ENCODE measurements at places on chromosomes 2 and 18.

DNA sequence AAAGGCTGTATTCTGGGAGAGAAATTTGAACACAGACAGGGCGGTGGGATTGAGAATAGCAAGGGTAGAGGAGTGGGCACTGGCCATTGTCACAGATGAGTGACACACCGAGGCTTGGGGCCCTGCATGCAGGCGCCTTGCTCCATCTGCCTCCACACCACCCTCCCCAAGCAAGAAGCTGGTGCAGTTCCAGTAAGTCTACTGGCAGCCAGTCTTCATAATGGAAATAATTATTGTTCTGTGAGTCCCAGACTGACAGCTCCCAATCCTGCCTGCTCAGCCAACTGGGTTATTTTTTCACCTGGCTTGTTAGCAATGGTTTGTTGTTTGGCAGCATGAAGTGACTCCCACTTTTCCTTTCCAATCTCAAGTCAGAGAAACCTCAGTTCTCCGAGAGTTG lies 13.0 kb downstream of the TTC32 start:
- no peak for DNase-seq

GRCh38 chr2:88307817-88308216 lies 137.7 kb downstream of the THNSL2 start:
- no peak for DNase-seq

DNA sequence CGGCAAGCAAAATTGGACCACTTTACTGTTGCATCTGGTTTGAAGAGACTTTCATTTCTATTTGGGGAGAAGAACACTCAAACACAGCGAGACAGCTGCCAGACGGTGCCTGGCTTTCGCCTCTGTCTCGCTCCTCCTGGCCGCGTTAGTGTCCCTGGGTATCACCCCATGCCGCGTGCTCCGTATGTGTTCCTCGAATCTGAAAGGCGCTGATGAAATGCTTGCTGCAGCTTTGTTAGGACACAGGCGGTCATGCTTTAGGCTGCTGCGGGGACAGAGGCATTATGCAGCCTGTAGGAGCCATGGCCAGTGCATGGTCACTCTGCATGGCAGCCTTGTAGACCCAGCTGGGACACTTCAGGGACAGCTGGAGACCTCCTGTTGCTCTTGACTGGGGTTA lies 53.9 kb downstream of the LDLRAD4 start:
- no peak for DNase-seq

GRCh38 chr2:40358783-40359182 lies 93.1 kb downstream of the SLC8A1 start:
- DNase-seq, result no peak

- DNase-seq, result no peak
Measured at GRCh38 chr2:233185963-233186362, 65.5 kb upstream of the ATG16L1 start.

DNA sequence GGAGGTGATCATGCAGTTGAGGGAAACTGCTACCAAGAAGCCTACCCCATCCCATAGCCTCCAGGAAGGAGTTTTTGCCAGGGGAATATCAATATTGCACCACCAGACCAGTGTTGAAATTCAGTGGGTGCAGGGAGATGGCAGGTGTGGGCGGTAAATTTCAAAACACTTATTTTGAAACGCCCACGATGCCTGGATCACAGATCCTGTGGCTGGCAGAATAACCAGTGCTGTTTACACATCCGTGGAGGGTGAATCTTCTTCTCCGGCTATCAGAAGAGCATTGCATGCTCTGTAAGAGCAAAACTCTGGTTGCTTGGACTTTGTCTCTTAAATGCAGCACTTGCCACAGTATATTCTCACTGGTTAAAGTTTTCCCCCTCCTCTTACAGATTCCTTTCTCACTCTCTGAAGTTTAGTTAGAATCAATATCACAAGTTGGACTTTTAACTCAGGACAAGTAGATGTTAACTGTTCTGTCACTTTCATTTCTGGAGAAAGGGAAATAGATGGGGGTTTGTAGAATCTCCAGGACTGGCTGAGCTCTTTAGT lies 70.5 kb upstream of the ZCCHC2 start:
- no peak for DNase-seq

DNA sequence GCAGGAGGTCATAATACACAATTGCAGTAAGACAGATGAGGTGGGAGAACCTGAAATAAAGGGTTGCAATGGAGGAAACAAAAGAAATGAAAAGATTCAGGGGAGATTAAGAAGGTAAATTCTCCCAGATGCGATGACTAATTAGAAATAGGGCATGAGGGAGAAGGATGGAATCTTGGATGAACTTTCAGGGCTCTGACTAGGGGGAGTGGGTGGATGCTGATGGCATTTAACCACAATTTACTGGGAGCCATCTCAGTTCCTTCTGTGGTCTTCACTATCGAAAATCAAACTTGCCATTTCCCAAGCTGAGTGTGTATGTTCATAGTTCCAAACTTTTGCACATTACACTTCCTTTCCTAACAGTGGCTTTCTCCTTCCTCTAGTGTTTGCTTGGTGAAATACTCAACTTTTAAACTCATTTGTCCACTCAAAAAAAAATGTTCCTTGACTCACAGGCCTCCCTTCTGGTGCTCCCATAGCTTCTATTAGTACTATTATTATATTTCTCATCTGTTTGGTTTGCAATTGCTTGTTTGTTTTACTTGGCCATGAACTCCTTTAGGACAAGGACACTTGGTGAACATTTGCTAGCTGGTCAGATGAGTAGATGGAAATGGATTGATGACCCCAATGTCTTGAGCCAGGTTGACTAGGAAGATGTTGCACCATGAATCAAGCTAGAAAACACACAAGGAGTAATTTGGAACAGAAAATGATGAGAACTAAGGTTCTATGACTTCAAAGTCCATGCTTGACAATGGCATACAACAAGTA lies 178.5 kb downstream of the DIS3L2 start:
- no peak for DNase-seq

- DNase-seq, result no peak
Measured at GRCh38 chr2:205778356-205778755, 96.1 kb downstream of the NRP2 start.

DNA sequence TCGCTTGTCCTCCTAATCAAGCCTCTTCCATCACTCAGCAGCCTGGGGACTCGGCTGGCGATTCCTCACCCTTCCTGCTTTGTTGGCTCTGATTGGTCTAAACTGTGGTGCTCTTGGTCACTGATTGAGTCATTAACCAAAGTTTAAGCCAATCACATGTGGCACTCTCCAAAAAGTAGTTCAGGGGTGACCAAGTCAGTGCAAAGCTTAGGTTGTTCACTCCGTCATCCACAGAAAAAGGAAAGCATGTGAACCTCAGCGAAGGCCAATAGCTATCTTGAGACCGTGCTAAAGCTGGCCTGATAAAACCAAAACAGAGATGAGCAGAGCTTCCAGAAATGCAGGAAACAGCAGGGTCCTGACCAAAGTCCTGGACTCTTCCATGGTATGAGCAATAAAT lies 4.9 kb downstream of the ALPK2 start:
- no peak for DNase-seq

GRCh38 chr2:226398580-226398979 lies 401.0 kb downstream of the IRS1 start:
- no peak for DNase-seq

- DNase-seq, result no peak
Measured at GRCh38 chr2:60174146-60174545, 379.3 kb downstream of the BCL11A start.

- no peak for DNase-seq
Measured at GRCh38 chr18:75161256-75162028, 47.5 kb downstream of the PTGR3 start.

DNA sequence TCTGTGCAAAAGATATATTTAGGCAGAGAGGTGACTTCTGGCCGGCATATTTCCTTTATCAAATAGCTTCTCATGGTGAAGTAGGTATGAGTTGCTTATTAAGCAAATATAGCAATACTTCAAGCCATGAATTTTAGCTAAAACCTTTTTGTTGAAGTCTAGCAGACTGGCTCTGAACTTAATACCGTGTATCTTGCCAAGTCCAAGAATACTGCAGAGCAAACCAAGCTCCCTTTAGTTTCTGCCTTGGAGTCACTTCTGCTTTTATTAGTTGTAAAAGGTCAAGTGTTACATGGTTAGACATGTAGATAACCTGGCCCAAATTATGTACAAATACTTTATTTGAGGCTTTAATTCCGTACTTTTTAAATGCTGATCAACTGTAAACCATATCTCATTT lies 627.6 kb upstream of the PKDCC start:
- no peak for DNase-seq

- DNase-seq, result no peak
Measured at GRCh38 chr2:143545059-143545948, 416.1 kb downstream of the ARHGAP15 start.

DNA sequence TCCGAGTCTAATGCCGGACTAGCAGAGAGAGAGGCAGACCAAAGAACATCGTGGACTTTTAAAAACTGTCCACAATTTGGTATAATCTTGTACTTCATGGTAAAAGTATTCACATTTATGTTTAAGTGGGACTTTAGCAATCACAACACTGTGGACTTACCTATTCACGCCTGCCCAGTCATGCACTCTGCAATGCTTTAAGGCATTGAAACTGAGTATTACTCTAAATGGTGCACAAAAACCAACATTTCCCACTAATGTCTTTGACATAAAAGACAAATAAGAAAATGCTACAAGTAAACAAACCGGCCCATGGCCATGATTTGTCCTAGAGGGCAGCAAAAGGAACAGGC lies 91.3 kb downstream of the ACVR1 start:
- no peak for DNase-seq

GRCh38 chr2:114769110-114769509 lies 326.7 kb downstream of the DPP10 start:
- no peak for DNase-seq

GRCh38 chr2:54738281-54738680 lies 14.8 kb downstream of the EML6 start:
- DNase-seq, result no peak
